Neuronal stem cell (in vitro differentiated cells): ENCODE measurements at places on chromosomes 3 and 15.

GRCh38 chr3:196073255-196073753 is 8.6 kb downstream of the TFRC start:
- H3K36me3 ChIP-seq, result peaks cover 12% of the 10 kb centered on the region
- peak; percentile 64 for DNase-seq
- H3K4me3 ChIP-seq, result no peak overlapping the region
- H3K27me3 ChIP-seq, result no peaks in the 10 kb centered on the region

DNA sequence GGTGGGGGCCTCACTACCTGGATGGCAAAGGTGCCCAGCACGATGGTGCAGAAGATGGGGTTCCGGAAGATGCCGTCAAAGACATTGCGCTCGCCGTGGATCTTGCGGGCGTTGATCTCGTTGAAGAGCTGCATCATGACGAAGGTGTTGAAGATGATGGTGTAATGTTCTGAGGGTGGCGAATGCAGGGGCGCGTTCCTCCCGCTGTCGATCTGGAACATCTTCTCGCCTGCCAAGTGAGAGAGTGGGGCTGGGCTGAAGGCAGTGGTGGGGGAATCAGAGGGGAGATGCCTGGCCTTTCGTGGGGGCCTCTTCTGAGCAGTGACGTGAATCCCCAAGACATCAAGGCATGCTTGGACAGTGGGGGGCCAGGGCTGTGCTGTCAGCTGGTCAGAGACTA is 19.6 kb upstream of the SEC13 start:
- peaks cover 6% of the 10 kb centered on the region for H3K4me1 ChIP-seq
- H3K27ac ChIP-seq, result no peak overlapping the region
- H3K27me3 ChIP-seq, result no peaks in the 10 kb centered on the region
- DNase-seq, result no peak
- H3K4me3 ChIP-seq, result no peak overlapping the region

GRCh38 chr3:175410251-175410650 is 551.1 kb downstream of the NAALADL2 start:
- H3K27ac ChIP-seq, result no peak overlapping the region
- H3K36me3 ChIP-seq, result no peaks in the 10 kb centered on the region
- no peaks in the 10 kb centered on the region for H3K27me3 ChIP-seq
- no peaks in the 10 kb centered on the region for H3K4me1 ChIP-seq
- no peak for DNase-seq

DNA sequence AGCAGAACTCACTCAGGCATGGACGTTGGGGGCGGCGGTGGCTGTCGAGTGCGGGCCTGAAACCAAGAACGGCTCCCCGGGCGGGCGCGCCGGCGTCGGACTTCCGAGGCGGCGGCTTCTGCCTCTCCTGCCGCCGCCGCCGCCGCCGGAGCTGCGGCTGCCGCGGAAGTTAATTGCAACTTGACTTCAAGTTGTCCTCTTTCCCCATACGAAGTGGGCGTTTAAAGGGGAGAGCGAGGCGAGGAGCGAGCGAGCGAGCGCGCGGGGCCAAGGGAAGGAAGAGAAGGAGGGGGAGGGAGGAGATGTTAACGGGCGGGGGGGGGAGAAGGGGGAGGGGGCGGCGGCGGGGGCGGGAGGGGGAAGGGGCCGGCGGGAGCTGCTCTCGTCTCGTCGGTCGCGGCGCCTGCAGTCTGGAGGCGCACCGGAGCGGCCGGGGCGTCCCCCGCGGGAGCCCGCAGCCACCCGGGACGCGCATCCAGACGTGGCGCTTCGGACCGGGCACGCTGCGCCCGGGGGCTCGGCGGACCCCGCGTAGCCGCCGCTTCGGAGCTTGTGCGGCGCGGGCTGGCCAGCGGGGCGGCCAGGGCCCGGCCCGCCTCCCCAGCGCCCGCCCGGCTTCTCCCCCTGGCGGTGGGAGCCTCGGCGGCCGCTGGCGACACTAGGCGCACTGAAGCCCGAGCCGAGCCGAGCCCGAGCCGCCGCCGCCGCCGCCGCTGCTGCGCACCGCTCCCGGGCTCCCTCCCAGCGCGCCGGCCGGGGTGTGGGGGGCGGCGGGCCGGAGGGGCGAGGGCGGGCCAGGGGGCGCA is 19.7 kb upstream of the SATB1 start:
- peaks cover 6% of the 10 kb centered on the region for H3K4me1 ChIP-seq
- H3K4me3 ChIP-seq, result peak overlapping the region; percentile 89
- H3K36me3 ChIP-seq, result no peaks in the 10 kb centered on the region

DNA sequence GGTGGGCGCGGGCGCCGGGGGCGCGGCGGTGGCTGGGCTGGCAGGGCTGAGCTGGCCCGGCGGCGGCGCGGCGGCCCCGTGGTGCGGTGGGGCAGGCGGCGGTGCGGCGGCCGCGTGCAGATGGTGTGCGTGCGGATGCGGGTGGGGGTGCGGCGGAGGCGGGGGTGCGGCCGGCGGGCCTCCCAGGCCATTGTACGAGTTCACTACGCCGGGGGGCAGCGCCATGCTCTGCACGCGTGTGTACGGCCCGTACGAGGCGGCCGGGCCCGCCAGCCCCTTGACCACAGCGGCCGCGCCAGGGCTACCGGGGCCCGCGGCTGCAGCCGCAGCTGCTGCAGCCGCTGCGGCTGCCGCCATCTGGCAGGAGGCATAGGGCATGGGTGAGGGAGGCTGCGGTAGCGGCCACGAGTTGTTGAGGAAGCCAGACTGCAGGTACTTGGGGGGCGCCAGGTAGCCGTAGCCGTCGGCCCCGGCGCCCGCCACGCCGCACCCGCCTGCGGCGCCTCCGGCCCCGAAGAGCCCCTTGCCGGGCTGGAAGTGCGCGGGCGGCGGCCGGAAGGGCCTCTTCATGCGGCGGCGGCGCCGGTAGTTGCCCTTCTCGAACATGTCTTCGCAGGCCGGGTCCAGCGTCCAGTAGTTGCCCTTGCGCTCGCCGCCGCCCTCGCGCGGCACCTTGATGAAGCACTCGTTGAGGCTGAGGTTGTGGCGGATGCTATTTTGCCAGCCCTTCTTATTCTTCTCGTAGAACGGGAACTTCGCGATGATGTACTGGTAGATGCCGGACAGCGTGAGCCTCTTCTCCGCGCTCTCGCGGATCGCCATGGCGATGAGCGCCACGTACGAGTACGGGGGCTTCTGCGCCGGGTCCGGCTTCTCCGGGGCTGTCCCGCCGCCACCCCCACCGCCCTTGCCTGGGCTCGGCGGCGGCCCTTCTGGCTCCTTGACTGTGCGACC is 951 bp downstream of the FOXL2 start:
- peaks cover 50% of the 10 kb centered on the region for H3K27me3 ChIP-seq
- peaks cover 9% of the 10 kb centered on the region for H3K4me1 ChIP-seq
- DNase-seq, result no peak
- no peaks in the 10 kb centered on the region for H3K36me3 ChIP-seq
- H3K27ac ChIP-seq, result no peak overlapping the region

DNA sequence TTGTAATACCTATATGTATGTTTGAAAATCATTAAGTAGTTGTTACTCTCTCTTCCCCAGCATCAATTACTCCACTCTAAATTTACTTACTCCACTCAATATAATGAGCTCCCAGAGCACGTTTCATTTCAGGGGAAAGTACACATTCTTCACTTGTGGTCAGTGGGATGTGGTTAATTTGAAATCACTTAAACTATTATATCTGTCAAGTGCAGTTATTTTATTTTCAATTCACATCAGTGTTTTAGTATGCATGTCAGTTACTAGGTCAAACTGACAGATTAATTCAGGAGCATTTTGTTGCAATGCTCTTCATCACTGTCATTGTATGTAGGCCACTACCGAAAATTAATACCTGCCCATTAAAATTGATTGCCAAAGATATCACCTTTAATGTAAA is 376.1 kb downstream of the ZIC4 start:
- H3K4me3 ChIP-seq, result no peak overlapping the region
- H3K27ac ChIP-seq, result no peak overlapping the region
- no peaks in the 10 kb centered on the region for H3K27me3 ChIP-seq
- H3K4me1 ChIP-seq, result no peaks in the 10 kb centered on the region
- H3K36me3 ChIP-seq, result no peaks in the 10 kb centered on the region

- no peaks in the 10 kb centered on the region for H3K4me1 ChIP-seq
- no peak overlapping the region for H3K4me3 ChIP-seq
- no peak for DNase-seq
- no peak overlapping the region for H3K27ac ChIP-seq
- H3K27me3 ChIP-seq, result no peaks in the 10 kb centered on the region
- peaks cover 100% of the 10 kb centered on the region for H3K36me3 ChIP-seq
Measured at GRCh38 chr15:92947071-92947730, 47.1 kb downstream of the CHD2 start.

- no peaks in the 10 kb centered on the region for H3K4me1 ChIP-seq
- DNase-seq, result no peak
- no peaks in the 10 kb centered on the region for H3K27me3 ChIP-seq
- H3K36me3 ChIP-seq, result no peaks in the 10 kb centered on the region
- H3K27ac ChIP-seq, result no peak overlapping the region
Measured at GRCh38 chr15:32130823-32131222, 100.5 kb downstream of the CHRNA7 start.

- H3K4me1 ChIP-seq, result peaks cover 5% of the 10 kb centered on the region
- DNase-seq, result no peak
- no peaks in the 10 kb centered on the region for H3K27me3 ChIP-seq
- no peak overlapping the region for H3K27ac ChIP-seq
- H3K4me3 ChIP-seq, result no peak overlapping the region
- no peaks in the 10 kb centered on the region for H3K36me3 ChIP-seq
Measured at GRCh38 chr15:27183201-27183600, 212.2 kb downstream of the GABRG3 start.

GRCh38 chr15:86645925-86646500 is 566.3 kb downstream of the AGBL1 start:
- DNase-seq, result no peak
- no peak overlapping the region for H3K4me3 ChIP-seq
- H3K36me3 ChIP-seq, result no peaks in the 10 kb centered on the region

DNA sequence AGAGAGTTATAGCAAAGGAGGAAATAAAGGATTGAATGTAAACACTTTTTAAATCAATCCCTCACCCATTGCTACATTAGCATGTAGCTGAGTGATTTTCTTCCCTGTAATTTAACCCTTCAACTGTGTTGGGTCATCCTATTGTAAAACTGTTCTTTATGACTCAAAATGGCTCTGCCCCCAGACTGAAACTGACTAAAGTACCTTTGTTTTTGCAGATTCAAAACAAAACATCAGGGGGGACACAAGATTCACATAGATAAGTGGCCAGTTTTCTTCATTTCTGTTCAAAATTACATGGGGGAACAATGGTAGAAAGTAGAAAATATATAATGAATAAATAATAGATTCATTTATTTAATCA is 268.4 kb downstream of the IGSF11 start:
- H3K4me1 ChIP-seq, result peaks cover 1% of the 10 kb centered on the region
- H3K27ac ChIP-seq, result no peak overlapping the region
- H3K4me3 ChIP-seq, result no peak overlapping the region
- no peak for DNase-seq

GRCh38 chr3:81734742-81735141 is 26.7 kb downstream of the GBE1 start:
- H3K36me3 ChIP-seq, result no peaks in the 10 kb centered on the region
- H3K4me1 ChIP-seq, result no peaks in the 10 kb centered on the region
- no peaks in the 10 kb centered on the region for H3K27me3 ChIP-seq
- no peak overlapping the region for H3K4me3 ChIP-seq

GRCh38 chr15:26766262-26766661 is 6.6 kb downstream of the GABRB3 start:
- no peaks in the 10 kb centered on the region for H3K27me3 ChIP-seq
- no peak for DNase-seq
- H3K36me3 ChIP-seq, result no peaks in the 10 kb centered on the region
- no peak overlapping the region for H3K27ac ChIP-seq

GRCh38 chr15:37764733-37765191 is 169.7 kb upstream of the TMCO5A start:
- no peak overlapping the region for H3K27ac ChIP-seq
- H3K27me3 ChIP-seq, result no peaks in the 10 kb centered on the region
- H3K4me3 ChIP-seq, result no peak overlapping the region

GRCh38 chr3:107650788-107651187 is 128.0 kb downstream of the BBX start:
- no peak overlapping the region for H3K4me3 ChIP-seq
- no peak overlapping the region for H3K27ac ChIP-seq
- H3K27me3 ChIP-seq, result no peaks in the 10 kb centered on the region
- no peaks in the 10 kb centered on the region for H3K4me1 ChIP-seq
- no peak for DNase-seq

GRCh38 chr15:59611276-59612260 is at the start of gene GCNT3:
Gene GCNT3, plus strand, starts transcription at chr15:59611783. Its CDS starts 6,456 bp downstream, at chr15:59618239.
- H3K27me3 ChIP-seq, result no peaks in the 10 kb centered on the region
- H3K4me1 ChIP-seq, result no peaks in the 10 kb centered on the region
- no peak for DNase-seq
- no peak within 1 kb of the TSS for H3K4me3 ChIP-seq

- H3K4me3 ChIP-seq, result no peak overlapping the region
- no peak for DNase-seq
- no peaks in the 10 kb centered on the region for H3K36me3 ChIP-seq
- no peak overlapping the region for H3K27ac ChIP-seq
- no peaks in the 10 kb centered on the region for H3K27me3 ChIP-seq
Measured at GRCh38 chr3:71504250-71505036, 79.1 kb downstream of the FOXP1 start.

- no peak overlapping the region for H3K4me3 ChIP-seq
- no peaks in the 10 kb centered on the region for H3K27me3 ChIP-seq
- peaks cover 20% of the 10 kb centered on the region for H3K4me1 ChIP-seq
- no peak overlapping the region for H3K27ac ChIP-seq
Measured at GRCh38 chr3:107962037-107962436, 128.8 kb downstream of the CD47 start.

GRCh38 chr15:52331490-52332240 is 36.1 kb upstream of the MYO5C start:
- H3K4me3 ChIP-seq, result no peak overlapping the region
- no peak for DNase-seq
- no peaks in the 10 kb centered on the region for H3K27me3 ChIP-seq
- no peak overlapping the region for H3K27ac ChIP-seq
- no peaks in the 10 kb centered on the region for H3K4me1 ChIP-seq

- H3K4me3 ChIP-seq, result no peak overlapping the region
- peaks cover 3% of the 10 kb centered on the region for H3K27me3 ChIP-seq
- H3K27ac ChIP-seq, result no peak overlapping the region
- no peak for DNase-seq
Measured at GRCh38 chr3:143637133-143637532, 211.1 kb downstream of the SLC9A9 start.

DNA sequence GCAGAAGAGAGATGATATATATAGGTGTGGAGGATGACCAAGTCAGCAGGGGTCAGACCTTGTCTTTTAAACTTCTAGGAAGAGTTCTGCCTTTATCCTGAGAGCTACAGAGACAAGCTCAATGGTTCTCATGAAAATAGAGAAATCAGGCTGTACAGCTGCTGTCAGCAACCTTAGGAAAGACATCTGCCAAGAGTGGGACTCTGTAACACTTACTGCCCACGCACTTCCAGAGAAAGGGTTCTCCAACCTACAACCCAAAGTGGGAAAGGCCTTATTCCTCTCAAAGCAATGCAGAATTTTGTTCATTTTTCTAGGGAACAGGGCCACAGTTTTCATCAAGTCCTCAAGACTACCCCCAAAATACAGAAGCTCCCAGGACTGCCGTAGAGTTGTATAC is 138.7 kb downstream of the STT3B start:
- no peaks in the 10 kb centered on the region for H3K4me1 ChIP-seq
- H3K27ac ChIP-seq, result no peak overlapping the region
- H3K4me3 ChIP-seq, result no peak overlapping the region
- no peak for DNase-seq
- no peaks in the 10 kb centered on the region for H3K27me3 ChIP-seq
